ENCODE measurements at places on chromosomes 5 and 9. TPM values are rescaled to one million over a fixed set of nuclear protein-coding genes. Genes with fewer than 3 reads are reported as not detected.

The ADAMTS16 gene
- 0.61 TPM for polyA plus RNA-seq

The AGXT2 gene
- polyA plus RNA-seq = not detected

The LURAP1L gene
- polyA plus RNA-seq = 9.9 TPM

The ANKRD18B gene
- polyA plus RNA-seq = not detected

The FOXD4L6 gene
- not detected for polyA plus RNA-seq

The TAF11L10 gene
- not detected for polyA plus RNA-seq

The PRR7 gene
- polyA plus RNA-seq = 0.34 TPM

The RPP25L gene
- 25.6 TPM for polyA plus RNA-seq

The SKP1 gene
- 234 TPM for polyA plus RNA-seq

The TMEM215 gene
- not detected for polyA plus RNA-seq

The NNT gene
- polyA plus RNA-seq = 17.2 TPM

The PFN3 gene
- polyA plus RNA-seq = not detected

The N4BP3 gene
- polyA plus RNA-seq = 2.6 TPM

The UBTD2 gene
- polyA plus RNA-seq = 7.4 TPM

The TTC23L gene
- polyA plus RNA-seq = not detected

The RAB14 gene
- 31.0 TPM for polyA plus RNA-seq

The GPR151 gene
- polyA plus RNA-seq = not detected

The PCDHA6 gene
- 0.49 TPM for polyA plus RNA-seq

The ANKRD33B gene
- 0.32 TPM for polyA plus RNA-seq

The REEP2 gene
- 8.2 TPM for polyA plus RNA-seq

The GOLM1 gene
- 17.0 TPM for polyA plus RNA-seq

The FOXD4L4 gene
- polyA plus RNA-seq = not detected

The PCDHA2 gene
- polyA plus RNA-seq = not detected

The DRD1 gene
- 0.05 TPM for polyA plus RNA-seq

The AFAP1L1 gene
- polyA plus RNA-seq = 21.8 TPM

The CMYA5 gene
- polyA plus RNA-seq = 0.61 TPM

The SPATA31A3 gene
- not detected for polyA plus RNA-seq

The CD14 gene
- 162 TPM for polyA plus RNA-seq

The HMMR gene
- not detected for polyA plus RNA-seq
